ENCODE measurements at places on chromosomes 2 and 18. TPM values are rescaled to one million over a fixed set of nuclear protein-coding genes. Genes with fewer than 3 reads are reported as not detected.

- DNase-seq: no peak
Observed at GRCh38 chr2:63003351-63003750, 47.3 kb upstream of the OTX1 start.

DNA sequence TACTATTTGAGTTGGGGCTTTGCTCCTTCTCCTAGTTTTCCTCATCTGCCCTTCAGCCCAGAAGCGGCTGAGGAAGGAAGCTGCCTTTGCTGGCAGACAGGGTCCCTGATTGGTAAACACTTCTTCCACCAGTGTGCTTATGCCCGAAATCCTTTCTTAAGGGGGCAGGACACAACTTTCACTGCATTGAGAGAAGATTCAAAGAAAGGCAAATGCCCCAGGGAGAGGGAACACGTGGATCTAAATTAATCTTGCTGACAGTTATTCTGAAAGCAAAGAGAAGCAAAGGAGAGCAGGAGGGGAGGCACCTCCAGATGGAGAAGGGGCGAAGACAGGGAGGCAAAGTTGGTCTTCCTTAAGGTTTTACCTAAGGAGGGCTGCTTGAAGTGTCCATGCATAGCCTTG is 92.1 kb upstream of the EFEMP1 start:
- no peak for DNase-seq

- DNase-seq: no peak
Observed at GRCh38 chr2:212928681-212929080, 222.7 kb downstream of the IKZF2 start.

Gene LIMS1
- total RNA-seq: 57.8 TPM

Gene TUBA4B
- not detected for total RNA-seq

Data from uterus (tissue), 4 donors.